ENCODE measurements at places on chromosomes 1 and 21. TPM values are rescaled to one million over a fixed set of nuclear protein-coding genes. Genes with fewer than 3 reads are reported as not detected.

- no peak for ATAC-seq
Observed at GRCh38 chr1:88655685-88656299, 28.3 kb upstream of the PKN2 start.

DNA sequence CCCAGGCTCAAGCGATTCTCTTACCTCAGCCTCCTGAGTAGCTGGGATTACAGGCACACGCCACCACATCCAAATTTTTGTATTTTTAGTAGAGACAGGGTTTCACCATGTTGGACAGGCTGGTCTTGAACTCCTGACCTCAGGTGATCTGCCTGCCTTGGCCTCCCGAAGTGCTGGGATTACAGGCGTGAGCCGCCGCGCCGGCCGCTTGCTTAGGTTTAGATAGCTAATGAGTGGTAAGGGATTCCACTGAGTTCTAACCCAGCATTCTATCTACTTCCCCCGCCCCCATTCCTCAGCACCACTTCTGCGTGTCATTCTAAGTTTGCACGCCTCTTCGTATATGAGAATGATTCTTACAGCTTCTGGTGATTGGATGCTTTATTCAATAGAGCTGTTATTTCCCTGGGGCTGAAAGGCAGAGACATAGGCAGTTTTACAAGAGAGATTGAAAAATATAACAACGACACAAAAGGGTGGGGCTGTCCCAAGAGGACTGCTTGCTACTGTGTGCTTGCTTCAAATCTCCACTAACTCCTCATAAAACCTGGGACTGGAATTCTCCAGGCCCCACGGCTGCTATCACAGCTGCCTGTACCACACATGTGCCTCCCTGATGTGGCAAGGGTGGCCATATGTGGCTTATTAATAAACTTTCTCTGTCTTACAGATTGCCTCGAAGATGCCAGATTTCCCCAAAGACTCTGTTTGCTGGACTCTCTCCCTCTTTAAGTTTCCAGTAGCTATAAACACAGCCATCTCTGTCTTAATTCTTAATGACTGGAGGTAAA lies 23.7 kb upstream of the GREM2 start:
- no peak for ATAC-seq

GRCh38 chr1:153795934-153796785 lies 21.0 kb downstream of the SLC27A3 start:
- ATAC-seq = no peak

DNA sequence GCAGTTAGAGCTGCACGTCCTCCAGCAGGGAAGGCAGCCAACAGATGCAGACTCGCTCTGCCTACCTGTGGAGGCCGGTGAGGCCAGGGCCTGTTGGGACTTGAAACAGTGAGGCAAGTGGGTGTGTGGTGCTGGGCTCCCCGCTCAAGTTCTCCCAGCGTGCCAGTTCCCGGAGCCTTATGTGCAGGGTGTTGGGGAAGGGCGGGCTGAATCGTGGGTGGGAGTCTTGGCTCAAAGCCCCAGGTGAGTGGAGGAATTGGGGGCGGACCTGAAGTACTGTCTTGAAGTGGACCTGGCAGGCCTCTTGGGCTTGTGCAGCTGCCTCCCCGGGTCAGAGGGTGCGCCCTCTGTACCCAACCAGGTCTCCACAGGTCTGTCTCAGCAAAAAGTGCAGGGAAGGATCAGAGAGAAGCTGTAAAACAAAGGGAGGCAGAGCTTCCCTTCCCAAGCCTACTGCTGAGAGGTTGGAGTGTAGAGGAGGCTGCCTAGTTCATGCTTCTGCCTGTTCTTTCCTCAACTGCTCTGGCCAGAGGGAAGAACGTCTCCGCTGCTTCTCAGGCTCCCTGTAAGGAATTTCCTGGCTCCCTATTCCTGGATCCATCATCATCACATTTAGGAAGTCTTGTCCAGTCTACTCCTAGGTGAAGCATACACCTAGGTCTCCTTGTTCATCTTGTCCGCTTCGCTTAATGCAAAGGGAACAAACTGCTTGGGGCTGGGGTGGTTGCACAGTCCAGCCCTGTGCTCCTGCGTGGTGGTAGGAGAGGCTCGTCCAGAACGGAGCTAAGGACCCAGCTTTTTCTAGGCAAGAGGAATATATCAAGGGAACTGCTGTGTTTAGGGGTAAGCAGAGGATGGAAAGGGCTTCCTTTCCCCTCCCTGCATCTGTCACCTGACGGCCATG lies 14.9 kb downstream of the UTP11 start:
- ATAC-seq = no peak

- peak; percentile 76 for ATAC-seq
Observed at GRCh38 chr1:109883248-109883955, 27.2 kb upstream of the CSF1 start.

SHE gene
- 7.2 TPM for total RNA-seq

Data from gastroesophageal sphincter (tissue), 4 donors.